ENCODE measurements at places on chromosomes 13 and 19.

- no peak for DNase-seq
These were observed 10.9 kb upstream of the VWA8 start for GRCh38 chr13:41971848-41972247.

DNA sequence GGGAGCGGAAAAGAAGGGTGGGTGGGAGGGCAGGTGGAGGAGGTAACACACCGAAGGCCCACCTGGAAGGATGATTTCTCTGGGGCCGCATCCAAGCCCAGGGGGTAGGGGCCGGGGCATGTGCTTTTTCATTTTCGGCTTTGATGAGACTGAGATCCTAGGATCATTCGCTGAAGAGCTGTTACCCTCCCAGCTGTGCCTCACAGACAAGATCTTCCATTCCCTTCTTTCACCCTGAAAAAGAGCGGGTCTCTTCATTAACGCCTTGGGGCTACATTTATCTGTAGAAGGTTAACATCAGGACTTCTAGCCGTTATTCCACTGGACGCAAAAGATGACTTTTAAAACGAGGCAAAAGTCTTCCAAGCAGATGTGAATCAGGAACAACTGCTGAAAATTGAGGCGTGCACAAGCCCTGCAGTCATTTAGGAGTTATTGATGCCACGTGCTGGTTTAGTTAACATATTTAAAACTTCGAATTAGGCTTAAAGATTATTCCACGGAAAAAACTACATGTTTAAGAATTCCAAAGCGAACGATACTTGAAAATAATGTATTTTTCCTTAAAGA, 1.1 kb downstream of the LMO7 start:
- DNase-seq, result no peak

DNA sequence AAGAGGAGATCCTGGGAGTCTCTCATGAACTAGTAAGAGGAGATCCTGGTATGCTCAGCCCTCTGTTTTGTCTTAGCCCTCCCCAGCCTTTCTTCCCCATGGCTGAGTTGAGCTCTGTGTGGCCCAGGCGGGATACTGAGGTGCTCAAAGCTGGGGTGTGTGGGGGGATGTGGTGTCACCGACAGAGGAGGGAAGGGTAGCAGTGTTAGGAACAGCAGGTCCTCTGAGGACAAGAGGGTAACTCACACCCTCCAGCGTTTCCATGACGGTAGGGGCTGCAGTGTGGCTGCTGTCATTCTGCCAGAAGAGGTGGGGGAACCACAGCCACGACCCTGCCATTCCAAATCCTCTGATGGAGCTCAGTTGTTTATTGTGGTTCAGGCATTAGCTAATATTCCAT, 691 bp downstream of the KIR2DL4 start:
- DNase-seq, result no peak

- no peak for DNase-seq
These were observed 75.9 kb downstream of the TNFSF11 start for GRCh38 chr13:42649831-42650230.

DNA sequence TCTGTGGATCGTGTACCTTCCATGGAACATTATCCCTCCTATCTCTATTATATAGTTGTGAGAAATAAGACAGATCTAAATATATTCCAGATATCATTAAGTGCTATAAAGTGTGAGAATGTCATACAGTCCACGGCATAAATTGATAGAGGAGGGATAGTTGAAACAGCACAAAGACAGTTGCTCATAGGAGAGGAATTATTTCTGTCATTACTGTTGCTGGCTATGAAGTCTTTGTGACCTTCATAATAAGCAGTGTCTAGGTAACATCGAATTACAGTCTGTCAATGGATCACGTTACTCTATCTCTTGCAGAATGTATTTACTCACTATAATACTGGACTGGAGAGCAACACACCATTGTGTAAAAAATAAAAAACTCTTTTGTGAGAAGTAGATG, 671.5 kb upstream of the PCDH20 start:
- no peak for DNase-seq

DNA sequence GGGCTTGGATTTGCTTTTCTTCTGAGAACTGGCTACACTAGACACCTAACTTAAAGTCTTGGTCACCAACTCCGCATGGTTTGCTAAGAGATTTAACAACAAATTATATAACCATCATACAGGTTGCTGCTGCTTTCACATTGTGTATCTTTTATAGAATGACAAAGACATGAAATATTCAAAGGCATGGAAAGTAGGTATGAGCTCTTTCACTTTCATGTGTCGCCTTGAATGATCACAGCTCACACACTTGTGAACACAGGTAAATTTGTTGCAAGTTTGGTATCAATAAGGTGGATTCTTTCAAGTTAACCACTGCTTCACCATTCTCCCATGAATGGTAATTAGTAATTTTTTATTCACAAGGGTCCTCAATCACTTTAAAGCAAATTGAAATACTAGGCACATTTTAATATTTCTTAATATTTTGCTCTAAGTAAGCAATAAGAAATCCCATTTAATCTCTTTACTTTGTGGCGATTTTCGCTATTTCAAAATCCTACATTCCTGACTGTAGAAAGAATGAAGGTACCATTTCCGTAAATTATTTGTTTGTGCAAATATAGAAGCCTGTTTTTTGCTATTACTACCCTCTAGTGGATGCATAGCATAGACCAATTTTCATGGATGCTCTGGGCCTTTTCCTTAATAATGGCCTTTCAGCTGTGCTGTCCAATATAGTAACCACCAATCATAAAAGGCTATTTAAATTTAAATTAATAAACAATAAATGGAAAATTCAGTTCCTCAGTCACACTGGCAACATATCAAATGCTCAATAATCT, 45.5 kb upstream of the FREM2 start:
- DNase-seq, result no peak

DNA sequence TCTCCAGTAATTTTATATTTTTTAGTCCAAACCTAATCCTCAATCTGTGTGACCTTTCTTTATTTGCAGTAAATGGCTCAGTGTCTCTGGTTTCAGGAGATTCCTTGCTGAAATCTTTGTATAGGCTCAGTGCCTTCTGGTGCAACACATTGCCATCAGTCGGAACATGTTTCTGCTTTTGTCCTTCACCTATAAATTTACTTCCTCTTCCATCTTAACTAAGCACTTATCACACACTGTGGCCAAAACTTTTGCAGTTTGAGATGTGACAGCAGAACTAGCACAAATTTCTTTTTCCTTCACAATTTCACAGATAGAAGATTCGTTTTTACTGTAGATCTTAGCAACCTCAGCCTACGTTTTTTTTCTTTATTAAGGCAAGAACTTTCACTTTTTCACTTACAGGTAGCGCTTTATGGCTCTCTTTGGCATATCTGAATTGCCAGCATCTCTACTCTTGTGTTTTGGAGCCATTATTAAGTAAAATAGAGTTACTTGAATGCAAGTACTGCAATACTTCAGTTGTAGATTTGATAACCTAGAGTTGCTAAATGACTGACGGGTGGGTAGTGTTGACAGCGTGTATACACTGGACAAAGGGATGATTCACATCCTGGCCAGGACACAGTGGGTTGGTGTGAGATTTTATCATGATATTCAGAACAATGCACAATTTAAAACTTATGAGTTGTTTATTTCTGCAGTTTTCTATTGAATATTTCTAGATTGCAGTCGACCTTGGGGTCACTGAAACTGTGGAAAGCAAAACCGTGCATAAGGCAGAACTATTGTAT, 44.3 kb downstream of the NDFIP2 start:
- DNase-seq, result no peak

DNA sequence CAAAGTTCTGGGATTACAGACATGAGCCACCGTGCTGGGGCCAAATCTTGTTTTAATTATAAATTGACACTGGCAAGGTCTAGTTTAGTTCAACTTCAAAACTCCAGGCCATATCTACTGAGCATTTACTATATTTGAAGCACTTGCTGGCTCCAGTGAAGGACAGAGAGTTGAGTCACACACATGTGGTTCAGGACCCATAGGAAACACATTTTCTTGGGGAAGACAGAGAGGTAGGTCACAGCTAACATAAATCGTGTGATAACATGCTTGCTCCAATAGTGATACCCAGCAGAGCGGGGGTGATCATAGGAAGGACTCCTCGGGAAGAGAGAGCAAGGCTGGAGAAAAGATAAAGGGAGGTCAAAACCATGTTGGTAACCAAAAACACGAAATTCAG, 170.6 kb upstream of the TSC22D1 start:
- DNase-seq, result no peak

DNA sequence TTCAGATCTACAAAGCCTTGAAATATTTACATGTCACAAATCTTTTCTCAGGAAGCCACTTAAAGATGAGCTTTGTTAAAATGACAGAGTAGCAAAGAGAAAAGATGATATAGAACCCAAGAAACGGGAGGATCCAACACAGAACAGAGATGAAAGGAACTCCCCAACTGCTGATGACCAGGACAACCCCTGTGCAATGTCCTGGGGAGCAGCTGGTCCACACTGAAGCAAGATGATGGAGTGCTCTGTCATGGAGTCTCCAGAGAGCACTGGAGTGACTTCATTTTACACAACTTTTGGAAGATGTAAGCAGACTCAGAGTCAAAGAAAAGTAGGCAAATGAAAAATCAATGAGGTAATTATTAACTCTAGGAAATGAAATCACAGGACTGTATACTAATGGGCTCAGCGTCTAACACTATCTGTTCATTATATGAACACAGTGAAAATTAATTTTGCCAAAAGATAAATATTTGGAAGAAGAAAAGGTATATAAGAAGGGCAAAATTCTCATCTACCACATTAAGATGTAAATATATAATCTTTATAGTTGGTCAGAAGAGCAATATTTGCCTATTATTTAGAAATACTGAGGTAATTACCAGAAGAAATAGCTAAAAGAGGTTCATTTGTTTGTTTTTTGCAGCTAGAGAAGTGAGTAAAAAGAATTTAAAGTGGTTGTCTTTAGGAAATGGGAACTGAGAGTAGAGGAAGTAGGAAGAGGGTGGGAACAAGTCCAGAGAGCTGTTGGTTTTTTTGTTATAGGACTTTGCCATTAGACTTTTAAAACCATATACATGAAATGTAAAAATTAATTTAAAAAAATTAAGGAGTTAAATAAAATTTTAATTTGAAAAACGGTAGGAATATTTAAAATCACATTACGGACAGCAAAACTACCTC, 30.5 kb downstream of the MTRF1 start:
- DNase-seq, result no peak

- DNase-seq, result no peak
These were observed 27.5 kb upstream of the RNF113B start for GRCh38 chr13:98204546-98204945.

- no peak for DNase-seq
These were observed 113.1 kb downstream of the FOXO1 start for GRCh38 chr13:40553356-40553755.

DNA sequence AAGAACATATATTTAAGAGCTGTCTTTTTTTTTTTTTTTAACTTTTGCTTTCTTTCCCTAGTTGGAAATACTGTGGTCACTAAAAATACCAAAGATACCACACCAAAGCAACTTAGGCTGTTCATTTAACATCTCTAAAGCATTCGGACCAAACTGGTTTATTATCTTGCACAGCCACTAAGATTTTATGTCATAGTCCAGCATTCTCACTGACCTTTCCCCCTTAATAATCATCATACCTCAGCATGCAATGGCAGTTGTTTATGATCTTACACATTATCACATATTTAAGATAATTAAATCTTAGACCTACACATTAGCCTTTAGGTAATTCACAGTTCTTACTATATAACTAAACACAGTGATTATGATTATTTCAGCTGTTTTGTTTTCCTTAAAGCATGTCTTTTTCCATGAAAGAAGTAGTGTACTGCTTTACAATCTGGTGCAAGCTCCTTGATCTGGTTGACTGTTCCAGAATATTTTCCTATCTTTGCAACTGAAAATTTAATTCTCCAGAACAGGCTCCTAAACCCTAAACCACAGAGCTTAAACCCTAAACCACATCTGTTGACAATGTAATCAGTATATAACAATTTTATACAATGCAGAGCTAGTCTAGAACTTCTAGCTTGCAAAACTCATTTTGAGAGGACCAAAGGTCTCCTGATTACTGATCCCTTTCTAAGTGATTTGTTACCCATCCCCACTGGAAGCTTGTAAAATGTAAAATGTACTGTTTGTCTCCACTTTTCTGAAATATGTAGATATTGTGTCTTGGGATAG, 74.2 kb downstream of the CDK8 start:
- DNase-seq, result no peak

DNA sequence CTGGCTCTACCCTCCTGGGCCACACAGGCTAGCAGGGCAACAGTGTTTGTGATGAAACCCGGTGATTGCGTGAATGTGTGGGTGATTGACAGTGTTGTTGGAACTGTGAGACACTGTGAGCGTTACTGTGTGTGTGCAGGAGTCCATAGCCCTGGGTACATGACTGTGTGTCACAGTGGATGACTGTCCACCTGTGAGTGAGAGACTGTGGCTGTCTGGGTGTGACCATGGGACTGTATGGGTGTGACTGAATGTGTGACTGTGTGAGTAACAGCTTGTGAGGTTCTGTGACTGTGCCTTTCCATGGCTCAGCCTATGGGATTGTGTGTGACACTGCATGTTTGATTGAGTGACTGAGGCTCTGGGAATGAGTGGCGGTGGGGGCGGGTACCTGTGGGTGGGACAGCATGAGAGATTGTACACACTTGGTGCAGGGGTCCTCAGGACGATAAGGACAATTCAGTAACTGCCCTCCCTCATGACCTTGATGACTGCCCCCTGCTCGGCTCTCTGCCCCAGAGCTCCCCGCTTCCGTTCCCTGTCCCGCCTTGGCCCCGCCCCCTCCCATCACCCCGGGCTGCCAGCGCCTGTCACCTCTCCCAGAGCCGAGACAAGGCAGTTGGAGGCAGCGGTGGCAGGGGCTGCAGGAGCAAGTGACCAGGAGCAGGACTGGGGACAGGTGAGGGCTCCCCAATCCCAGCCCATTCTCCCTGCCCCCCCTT, at the start of gene GIPR:
GIPR (plus strand) TSS at position 602 of the 722 bp plus-strand sequence. CDS start 1,300 bp downstream, outside the sequence.
- DNase-seq, result peak; percentile 30

- no peak for DNase-seq
These were observed 363 bp downstream of the CACNA1A start for GRCh38 chr19:13505761-13506470.

DNA sequence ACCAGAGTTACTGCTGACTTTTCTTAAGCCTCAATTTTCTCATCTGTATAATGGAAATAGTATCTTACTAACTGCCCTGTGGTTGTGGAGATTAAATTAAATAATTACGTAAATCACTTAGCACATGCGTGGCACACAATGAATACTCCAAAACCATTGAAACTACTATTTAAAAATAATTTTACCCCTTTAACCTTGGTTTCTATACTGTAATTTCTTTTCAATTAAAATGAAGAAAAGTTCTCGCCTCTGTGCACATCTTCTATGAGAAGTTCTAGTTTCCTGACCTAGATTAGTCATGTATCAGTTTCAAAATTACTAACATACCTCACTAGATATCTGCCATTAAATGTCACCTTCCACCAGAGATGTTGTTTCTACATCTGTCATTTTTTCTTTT, 5.7 kb downstream of the SLITRK1 start:
- no peak for DNase-seq

GRCh38 chr13:100234524-100235136, 145.7 kb downstream of the PCCA start:
- DNase-seq, result no peak

DNA sequence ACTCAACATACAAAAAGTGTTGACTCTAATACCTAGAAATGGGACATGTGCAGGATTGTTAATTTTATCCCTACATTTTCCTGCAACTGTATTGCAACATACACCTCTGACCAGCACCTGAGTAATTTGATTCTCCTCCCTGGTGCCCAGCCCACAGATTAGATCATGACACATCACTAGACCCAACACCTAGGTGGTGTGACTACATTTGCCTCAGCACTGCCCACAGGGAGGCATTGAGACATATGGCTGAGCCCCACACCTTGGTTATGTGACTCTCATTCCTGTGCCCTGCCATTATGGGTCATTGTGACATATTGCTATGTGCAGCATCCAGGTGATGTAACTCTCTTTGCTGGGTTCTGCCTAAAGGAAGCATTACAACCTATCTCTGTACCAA, 13.2 kb upstream of the ZNF254 start:
- DNase-seq, result no peak
